ENCODE measurements at places on chromosomes 5 and 9.

GRCh38 chr5:45109062-45109461, 300.3 kb downstream of the MRPS30 start:
- no peak for DNase-seq

GRCh38 chr5:124737651-124738050, 8.8 kb downstream of the ZNF608 start:
- DNase-seq: no peak

DNA sequence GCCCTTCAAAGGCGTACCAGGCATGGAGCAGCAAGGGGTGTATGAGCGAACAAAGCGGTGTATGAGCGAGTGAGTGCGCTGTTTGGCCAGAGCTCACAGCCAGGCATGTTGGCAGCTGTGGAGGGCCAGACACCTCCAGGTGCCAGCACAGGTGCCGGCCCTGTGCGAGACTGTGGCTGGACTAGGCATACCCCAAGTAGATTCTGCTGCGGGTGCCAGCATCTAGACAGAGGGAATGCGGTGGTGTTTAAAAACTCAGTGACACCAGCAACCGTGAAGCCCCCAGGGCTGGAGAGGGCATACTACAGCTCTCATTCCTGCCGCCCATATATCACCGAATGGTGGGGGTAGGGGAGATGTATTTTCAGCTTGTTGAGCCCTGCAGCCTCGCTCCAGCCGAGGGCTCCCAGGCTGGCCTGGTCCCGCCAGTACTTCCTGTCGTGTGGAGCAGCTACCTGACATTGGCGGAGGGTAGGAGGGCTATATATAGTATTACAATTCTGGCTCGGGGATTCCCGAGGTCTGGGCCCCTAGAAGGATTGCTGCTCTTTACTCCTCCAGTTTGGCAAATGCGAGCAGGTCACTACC, 1829.6 kb upstream of the NUDT12 start:
- DNase-seq: no peak

- DNase-seq: no peak
Measured at GRCh38 chr9:85940275-85940831, 593 bp upstream of the NAA35 start.

DNA sequence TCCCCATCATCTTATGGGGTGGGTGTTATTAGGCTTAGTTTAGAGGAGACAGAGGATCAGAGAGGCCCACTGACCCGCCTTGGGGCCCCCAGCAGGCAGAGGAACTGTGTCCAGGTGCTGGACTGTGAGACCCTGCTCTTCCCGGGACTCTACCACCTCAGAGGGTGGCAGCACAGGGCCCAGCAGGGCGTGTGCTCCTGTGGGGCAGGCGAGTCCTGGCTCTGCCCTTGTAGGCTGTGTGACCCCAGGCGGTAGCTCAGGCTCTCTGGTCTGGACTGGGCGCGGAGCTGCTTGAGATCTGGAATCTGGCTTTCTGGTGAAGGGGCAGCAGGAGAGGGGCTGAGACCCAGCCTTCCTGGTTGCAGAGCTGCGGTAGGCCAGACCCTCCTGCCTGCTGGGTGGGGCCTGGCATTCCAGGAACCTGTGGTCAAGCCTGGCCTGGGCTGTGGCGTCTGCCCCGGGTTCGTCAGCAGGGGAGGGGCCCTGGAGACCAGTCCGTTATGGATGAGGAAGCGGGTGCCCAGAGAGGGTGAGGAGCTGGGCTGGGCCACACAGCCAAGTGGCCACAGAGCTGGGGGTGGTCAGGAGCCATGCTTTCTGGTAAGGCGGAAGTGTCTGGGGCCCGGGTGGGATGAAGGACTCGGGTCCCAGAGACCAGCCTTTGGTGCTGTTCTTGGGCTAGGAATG, 46.5 kb downstream of the RXRA start:
- no peak for DNase-seq

DNA sequence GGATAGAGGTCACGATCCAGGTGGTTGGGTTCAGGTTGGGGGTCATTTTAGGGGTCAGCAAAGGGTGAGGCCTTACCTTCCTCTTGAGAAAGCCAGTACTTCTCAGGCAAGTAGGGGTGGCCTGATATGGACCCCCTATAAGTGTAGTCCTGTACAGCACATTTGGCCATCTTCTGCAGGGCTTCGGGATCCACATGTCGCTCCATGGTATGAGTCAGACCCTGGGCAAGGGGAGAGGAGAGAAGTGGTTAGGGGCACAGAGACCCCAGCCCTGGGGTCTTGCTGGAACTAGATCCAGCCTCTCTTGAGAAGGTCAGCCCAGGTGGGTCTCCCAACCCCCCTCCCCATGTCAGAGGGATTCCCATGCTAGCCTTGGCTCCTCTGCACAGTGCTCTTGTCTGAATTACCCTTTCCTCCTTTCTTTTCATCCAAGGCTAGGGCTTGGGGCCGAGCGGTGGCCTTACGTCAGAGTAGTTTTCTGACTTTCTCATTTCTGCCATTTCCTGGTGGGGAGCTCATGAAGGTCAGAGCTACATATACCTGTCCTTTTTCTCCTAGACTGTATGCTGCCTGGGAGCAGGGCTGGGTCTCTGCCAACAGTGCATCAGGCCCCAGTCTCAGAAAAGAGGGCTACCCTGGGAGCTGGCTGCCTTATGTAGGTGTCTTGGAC, 9.0 kb upstream of the MYORG start:
- DNase-seq: no peak

GRCh38 chr9:88270413-88270812, 117.8 kb upstream of the SPIN1 start:
- no peak for DNase-seq
